ENCODE measurements at places on chromosomes 11 and 22. TPM values are rescaled to one million over a fixed set of nuclear protein-coding genes. Genes with fewer than 3 reads are reported as not detected.
A peak's percentile ranks its signal among the peaks of the same experiment; 100 is the strongest.

DAGLA gene
- 4.2 TPM for total RNA-seq

DNA sequence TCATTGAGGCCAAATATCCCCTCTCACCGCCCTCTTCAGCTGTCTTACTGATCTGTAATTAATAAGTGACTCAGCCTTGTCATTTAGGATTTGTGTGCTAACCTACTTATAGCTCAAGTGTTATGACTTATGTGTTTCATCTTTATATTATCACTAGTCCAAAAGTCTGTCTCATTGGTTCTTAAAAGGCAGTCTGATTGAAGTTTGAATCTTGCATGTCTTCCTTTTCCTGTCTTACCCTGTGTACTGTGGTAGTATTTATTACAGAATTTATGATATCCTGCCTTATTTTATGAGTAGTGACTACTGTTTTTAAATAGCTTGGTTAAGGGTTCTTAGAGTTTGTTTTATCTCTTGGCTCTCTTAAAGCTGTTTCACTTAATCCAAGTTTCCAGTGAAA is 6.3 kb downstream of the DEPDC7 start:
- no peak for DNase-seq

CRYBB3 gene
- not detected for total RNA-seq

- DNase-seq, result no peak
These were observed 5.4 kb upstream of the OR52L1 start for GRCh38 chr11:5992150-5992549.

CCDC87 gene
- 0.24 TPM for total RNA-seq

- DNase-seq, result no peak
These were observed 50.4 kb upstream of the C11orf87 start for GRCh38 chr11:109371444-109372176.

PRG3 gene
- total RNA-seq, result not detected

APOL5 gene
- total RNA-seq, result not detected

ANO1 gene
- 6.2 TPM for total RNA-seq

- DNase-seq, result peak; percentile 97
These were observed 14.6 kb upstream of the TEF start for GRCh38 chr22:41367039-41367679.

DNA sequence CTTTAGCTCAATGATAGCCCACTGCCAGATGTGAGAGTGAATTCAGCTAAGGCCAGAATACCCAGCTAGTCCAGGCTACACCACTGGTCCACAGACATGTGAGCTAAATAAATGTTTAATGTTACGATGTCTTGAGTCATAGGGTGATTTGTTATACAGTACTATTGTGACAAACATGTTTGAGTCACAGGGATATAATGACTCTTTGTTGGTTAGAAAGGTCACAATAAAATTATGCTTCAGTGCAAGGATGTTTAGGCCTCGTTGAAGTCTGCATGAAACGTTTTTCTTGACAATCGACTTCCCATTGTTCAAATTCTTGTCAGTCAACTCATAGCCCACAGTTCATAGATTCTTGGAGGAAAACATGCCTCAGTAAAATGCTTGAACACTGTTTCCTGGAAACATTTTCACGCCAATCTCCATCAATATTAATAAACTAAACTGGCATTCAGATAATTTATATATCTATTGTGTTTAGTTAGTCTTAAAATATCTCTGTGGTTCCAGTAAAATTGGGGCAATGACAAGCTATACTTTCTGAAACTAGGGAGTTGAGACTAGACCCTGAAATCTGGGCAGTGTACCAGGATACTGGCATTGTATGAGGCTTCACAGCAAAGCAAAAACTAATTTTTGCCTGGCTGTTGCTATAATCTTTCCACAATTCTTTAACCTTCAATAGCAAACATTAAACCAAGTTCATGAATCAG is 650.8 kb upstream of the KIRREL3 start:
- DNase-seq, result no peak

DMC1 gene
- total RNA-seq, result 0.56 TPM

BLID gene
- total RNA-seq, result 0.35 TPM

ALX4 gene
- 0.03 TPM for total RNA-seq

- DNase-seq, result peak; percentile 85
These were observed 52.5 kb downstream of the TPCN2 start for GRCh38 chr11:69101115-69101791.

GRCh38 chr11:24593332-24593731 is 96.5 kb downstream of the LUZP2 start:
- DNase-seq, result no peak

DNA sequence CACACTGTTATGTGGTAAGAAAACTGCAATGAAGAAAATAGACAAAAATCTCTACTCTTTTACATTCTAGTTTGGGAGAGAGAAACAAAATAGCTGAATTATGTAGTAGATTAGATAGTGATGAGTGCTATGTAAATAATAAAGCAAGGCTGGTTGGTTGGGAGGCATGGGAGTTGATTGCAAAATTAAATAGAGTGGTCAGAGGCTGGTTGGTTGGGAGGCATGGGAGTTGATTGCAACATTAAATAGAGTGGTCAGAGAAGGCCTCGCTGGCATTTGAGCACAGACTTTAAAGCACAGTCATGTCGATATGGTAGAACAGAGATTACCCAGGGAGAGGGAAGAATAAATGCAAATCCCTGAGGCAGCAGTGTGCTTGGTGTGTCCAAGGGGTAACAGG is 22.4 kb downstream of the SIK2 start:
- DNase-seq, result no peak
